ENCODE measurements at places on chromosomes 12 and 14.

- DNase-seq = no peak
Measured at GRCh38 chr14:34749408-34749807, 35.0 kb upstream of the CFL2 start.

DNA sequence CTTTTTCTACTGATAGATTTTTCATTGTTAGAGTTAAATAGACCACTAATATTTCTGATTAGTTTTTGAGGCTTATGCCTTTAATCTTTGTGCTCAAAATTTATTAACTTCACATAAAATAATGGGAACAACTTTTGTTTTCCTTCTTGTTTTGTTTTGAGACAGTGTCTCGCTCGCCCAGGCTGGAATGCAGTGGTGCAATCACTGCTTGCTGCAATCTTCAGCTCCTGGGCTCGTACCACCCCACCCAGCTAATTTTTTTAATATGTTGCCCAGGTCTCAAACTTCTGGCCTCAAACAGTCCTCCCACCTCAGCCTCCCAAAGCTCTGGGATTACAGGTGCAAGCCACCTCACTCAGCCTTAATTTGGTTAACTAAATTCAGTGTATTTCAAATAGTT is 16.8 kb downstream of the SCFD1 start:
- DNase-seq = no peak

DNA sequence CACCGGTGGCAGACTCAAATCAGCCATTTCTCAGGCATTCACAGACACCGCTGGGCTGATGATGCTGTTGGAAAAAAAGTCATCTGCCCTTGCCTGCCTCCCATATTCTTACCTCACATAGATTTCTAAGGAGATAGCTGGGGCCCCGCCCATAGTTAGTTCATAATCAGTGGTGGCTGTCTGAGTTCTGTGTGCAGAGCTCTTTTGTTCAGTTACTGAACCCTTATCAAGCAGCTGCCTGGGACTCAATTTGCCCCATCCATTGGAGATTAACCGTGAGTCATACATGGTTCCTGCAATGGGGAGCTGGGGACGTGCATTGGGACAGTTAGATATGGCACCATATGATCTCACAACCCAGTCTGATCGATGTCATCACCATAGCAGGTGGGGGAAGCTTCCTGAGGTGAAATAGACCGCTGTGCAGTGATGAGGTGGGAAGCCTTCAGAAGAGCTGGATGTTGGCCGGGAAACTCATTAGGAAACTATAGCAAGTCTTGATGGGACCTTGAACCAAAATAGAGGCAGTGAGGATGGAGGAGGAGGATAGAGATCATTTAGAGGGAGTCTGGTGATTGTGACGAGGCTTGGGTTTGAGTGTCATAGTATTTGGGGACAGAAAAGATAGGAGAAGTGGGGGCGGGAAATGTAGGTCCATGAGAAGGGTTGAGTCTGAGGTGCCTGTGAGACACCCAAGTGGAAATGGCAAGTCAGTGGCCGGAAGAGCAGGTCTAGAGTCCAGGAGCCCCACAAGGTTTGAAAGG is 147.8 kb downstream of the GCH1 start:
- DNase-seq = no peak

- no peak for DNase-seq
Measured at GRCh38 chr12:107308310-107308709, 215.0 kb upstream of the CRY1 start.

GRCh38 chr14:95291859-95292542 is 27.7 kb downstream of the CLMN start:
- no peak for DNase-seq

DNA sequence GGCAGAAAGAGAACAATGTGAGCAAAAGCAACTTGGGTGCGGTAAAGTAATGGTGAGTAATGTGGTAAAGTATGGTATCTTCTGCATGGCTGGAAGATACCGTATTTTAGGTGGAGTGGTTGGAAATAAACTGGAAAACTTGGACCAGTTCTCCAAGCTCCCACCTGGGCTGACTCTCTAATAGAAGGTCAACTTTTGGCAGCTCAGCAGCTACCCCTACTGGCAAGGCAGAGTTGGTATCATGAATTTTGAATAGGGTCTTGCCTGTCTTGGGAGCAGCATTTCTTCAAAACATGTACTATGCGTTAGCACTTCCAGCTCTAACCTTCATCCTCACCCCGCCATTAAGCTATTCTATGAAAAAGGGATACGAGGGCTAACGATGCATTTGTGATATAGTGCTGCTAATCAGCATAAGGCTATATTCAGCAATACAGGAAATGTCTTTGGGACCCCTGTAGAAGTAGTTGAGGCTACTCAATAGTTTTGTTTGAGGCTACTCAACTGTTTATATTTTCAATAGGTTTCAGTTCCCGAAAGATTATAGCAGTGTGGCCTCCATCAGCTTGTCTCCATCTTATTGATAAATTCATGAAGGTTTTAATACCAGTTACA is 276.3 kb upstream of the FAR2 start:
- no peak for DNase-seq

GRCh38 chr12:110367181-110367864 is 36.2 kb downstream of the ANAPC7 start:
- DNase-seq = no peak

GRCh38 chr12:1313906-1314305 is 280.5 kb downstream of the FBXL14 start:
- DNase-seq = no peak

DNA sequence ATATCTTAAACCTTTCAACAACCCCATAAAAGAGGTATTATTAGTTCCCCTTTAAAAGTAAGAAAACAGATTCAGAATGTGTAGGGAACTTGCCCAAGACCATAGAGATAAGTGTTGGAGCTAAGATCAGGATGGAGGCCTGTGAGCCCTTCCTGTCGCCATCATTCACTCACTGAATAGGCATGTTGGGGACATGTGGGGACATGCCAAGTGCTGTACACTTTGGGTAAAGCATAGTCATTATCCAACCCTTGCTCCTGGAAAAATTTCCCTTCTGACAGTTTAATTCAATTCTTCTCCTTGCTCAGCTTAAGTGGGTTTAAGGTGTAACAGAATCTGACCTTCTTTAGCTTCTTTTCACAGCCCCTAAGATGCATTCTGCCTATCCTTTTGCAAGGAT is 28.0 kb upstream of the C12orf42 start:
- DNase-seq = no peak

- no peak for DNase-seq
Measured at GRCh38 chr12:105057174-105057573, 27.1 kb downstream of the ALDH1L2 start.

DNA sequence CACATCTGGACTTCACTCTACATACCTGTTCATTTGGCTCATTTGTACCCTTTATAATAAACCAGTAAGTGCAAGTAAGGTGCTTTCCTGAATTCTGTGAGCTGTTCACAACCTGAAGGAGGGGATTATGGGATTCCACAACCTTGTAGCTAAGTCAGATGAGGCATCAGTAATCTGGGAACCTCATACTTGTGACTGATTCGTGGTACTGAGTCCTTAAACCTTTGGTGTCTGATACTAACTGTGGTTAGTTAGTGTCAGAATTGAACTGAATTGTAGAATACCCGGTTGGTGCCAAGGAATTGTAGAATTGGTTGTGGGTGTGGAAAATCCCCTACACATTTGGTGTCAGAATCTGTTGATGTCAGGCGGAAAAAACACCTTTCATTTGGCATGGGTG is 83.4 kb downstream of the TMX1 start:
- no peak for DNase-seq

GRCh38 chr14:24054646-24055045 is 2.8 kb downstream of the CARMIL3 start:
- DNase-seq = no peak

- no peak for DNase-seq
Measured at GRCh38 chr12:96878704-96879103, 28.4 kb upstream of the NEDD1 start.

DNA sequence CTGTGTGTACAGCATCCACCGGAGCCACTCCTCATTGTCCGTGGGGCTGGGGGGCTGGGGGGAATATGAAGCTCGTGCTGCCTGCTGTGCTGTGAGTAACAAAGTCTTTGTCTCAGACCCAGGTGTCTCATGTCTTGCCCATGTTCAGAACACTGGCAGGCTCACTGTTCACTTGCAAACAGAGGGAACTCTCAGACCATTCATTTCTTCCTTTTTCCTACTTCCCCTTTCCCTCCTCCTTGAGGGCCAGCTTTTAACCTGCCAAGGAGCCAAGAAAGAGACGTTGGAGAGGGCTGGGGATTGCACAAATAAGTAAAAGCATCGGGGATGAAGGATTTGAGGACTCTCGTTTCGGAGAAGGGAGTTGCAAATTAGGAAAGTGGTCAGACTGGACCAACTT is 21.6 kb downstream of the GPR132 start:
- no peak for DNase-seq

DNA sequence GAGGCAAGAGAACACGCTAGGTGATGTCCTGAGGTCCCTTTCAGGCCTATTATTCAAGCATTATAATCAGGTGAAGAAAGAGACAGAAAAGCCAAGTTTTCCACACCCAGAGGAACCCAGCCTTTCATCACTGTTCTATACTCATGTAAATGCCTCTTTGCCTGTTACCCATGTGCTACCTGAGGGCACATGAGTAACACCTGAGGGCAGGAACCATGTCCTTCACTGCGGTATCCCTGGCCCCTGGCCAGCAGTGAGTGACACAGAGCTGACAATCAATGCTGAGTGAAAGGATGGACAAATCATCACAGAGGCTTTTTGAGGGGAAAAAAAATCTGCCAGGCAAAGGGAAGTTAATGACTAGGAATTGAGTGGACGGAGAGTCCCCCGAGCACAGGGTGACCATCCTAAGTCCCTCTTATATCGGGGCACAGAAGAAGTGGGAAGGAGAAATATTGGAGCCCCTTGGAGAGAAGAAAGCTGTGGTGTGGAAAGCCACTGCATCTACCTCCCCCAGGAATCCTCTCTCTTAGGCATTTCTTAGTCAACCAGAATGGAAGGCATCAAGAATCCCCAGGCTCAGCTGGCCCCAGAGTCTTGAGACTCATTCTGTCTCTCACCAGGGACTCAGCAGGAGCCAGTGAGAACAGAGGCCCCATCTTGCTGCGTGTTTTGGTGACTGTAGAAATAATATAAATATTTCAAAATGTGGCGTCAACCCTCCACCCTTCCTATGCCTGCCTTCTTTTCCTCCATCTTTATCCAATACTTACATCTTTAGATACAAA is 212.9 kb downstream of the DPF3 start:
- no peak for DNase-seq

DNA sequence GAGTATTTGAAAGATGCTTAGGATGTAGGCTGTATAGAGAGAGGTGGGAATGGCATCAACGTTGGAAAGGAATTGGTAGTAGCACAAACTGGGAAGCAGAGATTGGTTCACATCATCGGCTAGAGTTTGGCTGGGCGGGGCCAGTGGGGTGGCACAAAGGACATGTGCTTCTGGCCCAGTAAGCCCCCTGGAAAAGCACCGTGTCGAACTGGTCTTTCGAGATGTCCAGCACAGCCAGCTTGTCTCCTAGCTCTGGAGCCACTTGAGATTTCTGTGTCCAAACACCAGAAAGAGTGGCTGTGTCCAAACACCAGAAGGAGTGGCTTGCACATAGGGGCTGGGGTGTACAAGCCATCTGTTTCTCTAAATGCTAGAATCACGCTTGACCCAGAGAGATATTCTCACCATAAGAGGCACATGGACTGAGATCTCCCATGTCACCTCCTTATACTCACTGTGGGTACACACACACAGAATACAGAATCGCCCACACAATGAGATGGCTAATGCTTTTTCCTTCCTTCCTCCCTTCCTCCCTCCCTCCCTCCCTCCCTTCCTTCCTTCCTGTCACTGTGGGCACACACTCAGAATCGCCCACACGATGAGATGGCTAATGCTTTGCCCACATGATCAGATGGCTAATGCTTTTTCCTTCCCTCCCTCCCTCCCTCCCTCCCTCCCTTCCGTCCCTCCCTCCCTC is 41.8 kb upstream of the KCNK13 start:
- DNase-seq = no peak

GRCh38 chr12:59111851-59112250 is 191.5 kb upstream of the LRIG3 start:
- DNase-seq = no peak

GRCh38 chr12:120890963-120891362 is 13.2 kb downstream of the SPPL3 start:
- DNase-seq = no peak

- no peak for DNase-seq
Measured at GRCh38 chr12:53082637-53083175, 3.5 kb upstream of the SPRYD3 start.

GRCh38 chr12:66036317-66036716 is 94.2 kb downstream of the LLPH start:
- DNase-seq = no peak

- DNase-seq = no peak
Measured at GRCh38 chr12:132550014-132550802, 60.2 kb downstream of the LRCOL1 start.

DNA sequence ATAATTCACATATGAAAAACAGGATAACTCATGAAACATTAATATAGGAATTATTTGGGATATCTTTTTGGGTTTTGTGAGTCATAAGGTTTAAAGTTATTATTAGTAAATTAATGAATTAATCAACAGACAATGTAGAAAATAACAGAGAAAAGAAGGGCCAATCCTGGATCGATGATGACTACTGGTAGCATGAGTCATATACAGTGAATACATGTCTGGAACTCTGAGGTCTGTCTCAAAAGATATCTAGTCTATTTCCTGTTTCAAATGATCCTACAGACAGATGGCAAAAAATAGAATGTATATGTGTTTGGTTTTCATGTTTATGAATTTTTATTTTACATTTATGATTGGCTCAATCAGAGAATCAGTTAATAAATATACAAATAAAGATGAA is 86.4 kb upstream of the RTL1 start:
- DNase-seq = no peak

DNA sequence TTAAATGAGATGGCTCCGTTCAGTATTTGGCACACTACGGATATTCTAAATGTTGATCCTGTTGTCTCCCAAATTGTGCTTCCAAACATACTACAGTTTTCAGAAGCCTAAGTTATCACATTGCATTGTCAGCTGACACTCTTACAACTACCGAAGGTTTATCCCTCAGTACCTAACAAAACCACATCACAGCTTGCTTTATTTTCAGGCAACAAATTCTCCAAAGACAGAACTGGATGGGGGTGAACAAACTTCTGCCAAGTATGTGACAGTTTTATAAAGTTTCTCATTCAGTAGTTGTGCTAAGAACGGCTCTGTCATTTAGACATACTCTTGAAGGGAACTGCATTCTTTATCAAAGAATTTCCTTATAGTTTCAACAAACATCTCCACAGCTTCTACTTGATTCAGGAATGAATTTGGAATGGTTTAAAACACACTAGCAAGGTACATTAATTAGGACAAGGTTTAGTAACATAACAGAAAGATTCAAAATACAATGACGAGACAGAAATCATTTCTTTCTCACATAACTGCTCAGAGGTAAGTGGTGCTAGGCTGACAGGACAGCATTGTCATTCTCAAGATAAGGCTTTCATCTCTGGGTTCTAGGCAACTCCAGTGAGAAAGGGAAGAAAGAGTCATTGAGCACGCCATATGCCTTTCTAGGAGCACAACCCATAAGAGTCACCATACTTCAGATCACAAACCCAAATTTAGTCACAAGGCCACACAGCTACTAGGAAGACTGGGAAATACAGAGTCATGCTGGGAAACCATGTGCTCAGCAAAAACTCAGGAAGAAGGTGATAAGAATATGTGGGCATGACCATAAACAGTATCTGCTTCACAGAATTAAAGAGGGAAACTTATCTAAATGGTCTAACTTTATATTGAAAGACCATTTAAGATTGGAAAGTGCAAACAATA is 100.7 kb downstream of the DUSP6 start:
- no peak for DNase-seq

GRCh38 chr12:127562816-127563215 is 704.2 kb upstream of the TMEM132C start:
- DNase-seq = no peak

- no peak for DNase-seq
Measured at GRCh38 chr14:22052795-22053194, 379.2 kb upstream of the OR4E1 start.

GRCh38 chr12:2624543-2625288 is 170.1 kb upstream of the FKBP4 start:
- DNase-seq = no peak
